Cerebellum (tissue), 4 donors: ENCODE measurements at places on chromosomes 5 and 9. TPM values are rescaled to one million over a fixed set of nuclear protein-coding genes. Genes with fewer than 3 reads are reported as not detected.

Gene SEMA4D
- 18.4 TPM for total RNA-seq

Gene IFNA13
- not detected for total RNA-seq

Gene DPYSL3
- 497 TPM for total RNA-seq

Gene CTXN3
- 2.8 TPM for total RNA-seq

Gene SPAG8
- total RNA-seq, result 4.0 TPM

Gene GDNF
- not detected for total RNA-seq

Gene LCN10
- total RNA-seq, result not detected

Gene BAAT
- total RNA-seq, result not detected

Gene GHR
- 7.3 TPM for total RNA-seq

Gene PCDHGB4
- total RNA-seq, result 25.1 TPM

Gene SOX30
- total RNA-seq, result 0.18 TPM

Gene FAM78A
- 1.7 TPM for total RNA-seq

Gene PCDHA4
- total RNA-seq, result 17.2 TPM

Gene PAEP
- not detected for total RNA-seq

Gene FRMPD1
- total RNA-seq, result 3.1 TPM

Gene SLC30A5
- total RNA-seq, result 43.8 TPM

Gene LEAP2
- 2.1 TPM for total RNA-seq

Gene CDX1
- not detected for total RNA-seq

Gene SH3RF2
- total RNA-seq, result 0.09 TPM

Gene SPINK7
- not detected for total RNA-seq

Gene DCANP1
- total RNA-seq, result not detected

Gene ELOVL7
- 9.2 TPM for total RNA-seq

Gene PRXL2C
- 4.9 TPM for total RNA-seq

Gene IFNE
- total RNA-seq, result not detected

Gene CDH18
- total RNA-seq, result 77.3 TPM

Gene SLC25A2
- total RNA-seq, result 0.36 TPM

Gene STK32A
- 37.9 TPM for total RNA-seq

Gene DRD1
- 1.3 TPM for total RNA-seq
